MV-4-11 (cell line): ENCODE measurements at places on chromosomes 12 and 14.

GRCh38 chr12:574475-575128 is 88.6 kb downstream of the NINJ2 start:
- no peak for DNase-seq

- DNase-seq, result peak; percentile 92
Observed at GRCh38 chr12:121849665-121850064, 9.0 kb downstream of the HPD start.

DNA sequence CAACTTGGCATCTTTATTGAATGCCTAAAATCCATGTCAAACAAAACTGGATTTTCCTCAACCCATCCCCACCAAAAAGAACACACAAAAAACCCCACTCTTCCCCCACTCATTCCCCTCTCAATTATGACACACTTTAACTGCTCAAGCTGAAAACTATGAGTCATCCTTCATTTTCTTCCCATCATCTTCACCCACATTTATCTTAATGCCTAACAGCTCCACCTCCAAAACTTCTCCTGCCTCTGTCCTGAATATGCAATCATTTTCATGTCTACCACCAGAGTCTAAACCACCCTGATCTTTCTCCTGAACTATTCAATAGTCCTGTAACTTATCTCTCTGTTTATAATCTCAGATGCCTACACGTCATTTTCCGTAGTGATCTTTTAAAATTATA is 239.7 kb downstream of the BCAT1 start:
- peak; percentile 9 for DNase-seq

GRCh38 chr14:105303949-105304348 is 3.1 kb upstream of the BRF1 start:
- no peak for DNase-seq

GRCh38 chr12:93957870-93958269 is 190.5 kb upstream of the PLXNC1 start:
- no peak for DNase-seq
